ENCODE measurements at places on chromosomes 11 and 22.

DNA sequence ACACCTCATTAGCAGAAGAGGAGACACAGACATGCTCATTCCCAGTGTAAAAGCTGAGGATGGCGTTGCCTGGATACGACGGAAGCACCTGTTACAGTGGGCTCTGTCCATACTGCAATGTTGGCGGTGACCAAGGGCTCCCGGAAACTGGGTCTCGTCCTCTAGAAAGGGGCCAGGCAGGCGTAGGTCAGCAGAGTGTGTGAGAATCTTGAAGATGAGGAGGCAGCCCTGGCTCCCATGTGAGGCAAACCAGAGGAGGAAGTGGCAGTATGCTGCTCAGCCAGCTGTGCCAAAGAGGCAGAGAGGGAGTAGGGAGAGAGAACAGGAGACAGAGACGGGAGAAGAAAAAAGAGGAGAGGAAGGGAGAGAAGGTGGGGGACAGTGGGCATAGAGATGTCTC, 10.3 kb downstream of the LTO1 start:
- DNase-seq, result no peak

- peak; percentile 5 for DNase-seq
Observed at GRCh38 chr11:73716153-73717056, 44.5 kb downstream of the RAB6A start.

DNA sequence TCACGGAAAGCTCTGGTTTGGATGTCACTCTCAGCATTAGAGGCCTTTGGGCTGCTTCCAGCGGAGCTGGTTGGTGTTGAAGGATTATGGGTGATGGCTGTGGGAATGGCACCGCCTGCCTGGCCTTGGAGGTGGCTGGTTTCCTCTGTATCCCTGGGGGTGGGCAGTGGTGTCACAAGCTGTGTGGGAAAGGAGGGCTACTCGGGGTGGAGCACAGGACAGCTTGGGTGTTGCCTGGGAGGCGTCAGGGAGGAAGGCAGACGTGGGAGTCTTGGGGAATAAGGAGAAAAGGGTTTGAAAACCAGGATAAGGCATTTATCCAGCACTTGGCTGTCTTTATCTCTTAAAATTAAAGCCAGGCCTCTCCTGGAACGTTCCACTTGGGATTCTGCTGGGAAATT, 71.8 kb downstream of the ADAMTS15 start:
- no peak for DNase-seq

DNA sequence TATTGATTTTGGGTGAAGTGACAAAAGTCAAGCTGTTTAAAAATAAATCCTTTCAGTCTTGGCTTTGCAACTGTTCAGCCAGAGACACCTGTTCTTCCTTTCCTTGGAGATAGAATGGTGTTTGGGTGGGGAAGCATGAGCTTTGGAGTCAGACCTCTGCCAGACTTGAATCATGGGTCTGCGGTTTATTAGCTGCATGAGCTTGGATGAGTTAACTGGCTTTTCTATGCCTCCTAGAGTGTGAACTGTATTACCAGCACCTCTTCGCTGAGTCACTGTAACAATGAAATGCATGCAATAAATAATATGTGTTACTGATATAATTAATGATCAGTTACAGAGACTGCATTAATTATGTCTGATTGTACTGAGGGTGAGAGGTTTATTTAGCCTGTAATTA, 13.5 kb upstream of the MYEOV start:
- no peak for DNase-seq

DNA sequence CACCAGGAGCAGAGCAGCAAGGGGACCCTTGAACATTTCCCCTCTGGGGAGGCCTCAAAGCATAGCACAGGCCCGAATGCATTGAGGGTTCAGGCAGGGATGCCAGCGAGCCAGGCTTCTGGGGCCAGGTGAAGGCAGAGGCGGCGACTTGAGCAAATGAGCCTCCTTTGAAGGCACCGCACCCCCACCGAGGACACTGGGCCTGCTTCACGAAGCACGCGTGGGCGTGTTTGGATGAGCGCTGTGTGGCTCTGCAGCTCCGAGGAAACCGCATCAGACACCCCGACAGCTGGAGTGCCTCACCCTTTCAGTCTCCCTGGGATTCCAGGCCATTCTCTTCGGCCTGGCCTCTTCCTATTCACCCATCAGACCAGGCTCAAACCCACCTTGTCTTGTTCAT, 301.8 kb downstream of the NTM start:
- no peak for DNase-seq

- DNase-seq, result no peak
Observed at GRCh38 chr11:134474942-134475341, 62.9 kb upstream of the B3GAT1 start.

DNA sequence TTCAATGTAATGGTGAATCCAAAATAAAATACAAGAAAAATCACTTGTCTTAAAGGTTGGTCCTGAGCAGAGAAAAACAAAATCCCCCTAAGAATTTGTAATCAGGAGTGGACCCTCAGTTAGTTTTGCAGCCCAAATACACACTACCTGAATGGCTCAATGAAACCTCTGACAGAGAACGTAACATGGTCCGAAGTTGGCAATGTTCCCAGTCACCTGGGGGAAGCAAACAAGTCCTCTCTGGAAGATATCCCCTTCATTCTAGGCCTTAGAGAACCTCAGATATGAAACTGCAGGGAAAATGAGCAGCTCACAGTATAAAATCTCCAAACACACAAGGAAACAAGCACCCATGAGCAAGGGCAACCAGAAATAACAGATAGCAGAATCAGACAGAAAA, 58.2 kb downstream of the MORC2 start:
- DNase-seq, result no peak

DNA sequence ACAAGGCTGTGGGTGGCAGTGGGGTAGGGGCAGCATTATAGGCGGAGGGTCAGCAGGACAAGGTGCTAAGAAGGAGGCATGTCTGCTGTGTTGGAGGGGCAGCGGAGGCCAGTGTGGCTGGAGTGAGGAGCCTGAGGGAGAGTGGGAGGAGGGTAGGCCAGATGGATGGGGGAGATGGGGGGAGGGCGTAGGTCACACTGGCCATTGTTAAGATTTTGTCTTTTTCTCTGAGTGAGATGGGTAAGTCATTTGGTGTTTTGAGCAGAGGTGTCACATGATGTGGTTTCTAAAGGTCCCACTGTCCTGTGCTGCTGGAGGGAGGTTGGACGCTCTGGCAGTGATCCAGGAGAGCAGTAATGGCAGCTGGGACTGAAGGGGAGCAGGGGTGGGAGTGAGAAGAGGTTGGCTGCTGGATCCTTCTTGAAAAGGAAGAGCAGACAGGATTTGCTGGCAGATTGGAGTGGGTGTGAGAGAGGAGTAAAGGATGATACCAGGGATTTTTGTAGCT, 9.8 kb downstream of the PPP6R3 start:
- DNase-seq, result no peak

- DNase-seq, result no peak
Observed at GRCh38 chr22:49576241-49577141, 251.2 kb downstream of the BRD1 start.

GRCh38 chr11:19447150-19447566, 206.4 kb upstream of the E2F8 start:
- DNase-seq, result peak; percentile 80

- DNase-seq, result no peak
Observed at GRCh38 chr11:57597916-57598830, 688 bp downstream of the SERPING1 start.

GRCh38 chr11:112631333-112631732, 329.9 kb upstream of the NCAM1 start:
- no peak for DNase-seq

GRCh38 chr11:14370496-14370895, 11.5 kb upstream of the RRAS2 start:
- DNase-seq, result no peak

GRCh38 chr22:48353116-48353947, 1474.3 kb downstream of the BRD1 start:
- no peak for DNase-seq

GRCh38 chr22:31295831-31296657, 3.8 kb upstream of the PIK3IP1 start:
- DNase-seq, result no peak

DNA sequence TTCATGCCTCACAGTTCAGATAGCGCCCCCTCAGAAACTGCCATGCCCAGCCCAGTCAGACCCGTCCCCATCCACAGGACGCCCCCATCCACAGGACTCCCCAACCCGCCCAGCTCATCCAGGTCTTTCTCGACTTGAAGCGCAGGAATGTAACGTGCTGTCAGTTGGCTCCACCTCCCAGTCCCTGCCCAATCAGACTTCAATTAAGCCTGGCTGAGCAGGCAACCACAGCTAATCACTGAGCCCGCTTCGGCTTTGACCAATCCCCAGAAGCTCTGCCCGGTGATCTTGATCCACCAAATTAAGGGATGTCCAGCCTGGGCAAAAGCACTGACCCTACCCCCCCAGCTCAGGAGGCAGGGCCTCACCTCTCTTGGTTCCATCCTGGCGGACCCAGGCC, 10.5 kb upstream of the MFNG start:
- no peak for DNase-seq

DNA sequence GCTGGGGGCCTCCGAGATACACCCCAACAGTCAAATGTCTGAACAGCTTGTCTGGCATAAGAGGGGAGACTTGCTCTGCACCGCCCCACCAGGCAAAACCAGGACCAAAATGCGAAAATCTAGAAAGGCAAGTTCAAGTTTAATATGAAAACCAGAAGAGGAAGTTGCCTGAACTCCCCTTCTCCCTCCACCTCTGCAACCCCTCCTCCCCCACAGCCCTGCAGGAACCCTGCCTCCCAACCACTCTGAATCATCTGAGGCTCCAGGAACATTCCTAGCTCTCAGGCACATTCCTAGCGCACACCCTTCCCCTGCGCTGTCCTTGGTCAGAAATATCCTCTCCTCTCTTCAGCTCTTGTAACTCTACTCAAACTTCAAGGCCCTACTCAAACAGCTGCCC, 36.7 kb downstream of the ISX start:
- no peak for DNase-seq

DNA sequence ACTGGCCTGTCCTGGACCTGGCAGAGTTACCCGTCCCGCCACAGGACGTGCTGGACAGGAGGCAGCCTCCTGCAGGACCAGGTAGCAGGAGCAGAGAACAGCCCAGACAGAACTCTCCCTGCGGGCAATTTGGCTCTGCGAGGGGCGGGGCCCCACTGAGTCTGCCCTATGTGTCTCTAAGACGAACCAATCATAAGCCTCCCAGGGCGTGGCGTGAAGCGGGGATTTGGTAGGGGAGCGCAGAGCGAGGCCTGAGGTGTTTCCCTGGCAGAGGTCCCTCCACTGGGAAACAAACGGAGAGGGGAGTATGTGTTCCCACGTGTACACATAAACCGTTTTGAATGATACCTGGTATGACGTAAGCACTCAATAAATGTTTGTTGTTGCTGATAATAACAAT, 7.4 kb downstream of the CD82 start:
- no peak for DNase-seq

GRCh38 chr11:71183878-71184277, 68.5 kb downstream of the SHANK2 start:
- DNase-seq, result no peak

DNA sequence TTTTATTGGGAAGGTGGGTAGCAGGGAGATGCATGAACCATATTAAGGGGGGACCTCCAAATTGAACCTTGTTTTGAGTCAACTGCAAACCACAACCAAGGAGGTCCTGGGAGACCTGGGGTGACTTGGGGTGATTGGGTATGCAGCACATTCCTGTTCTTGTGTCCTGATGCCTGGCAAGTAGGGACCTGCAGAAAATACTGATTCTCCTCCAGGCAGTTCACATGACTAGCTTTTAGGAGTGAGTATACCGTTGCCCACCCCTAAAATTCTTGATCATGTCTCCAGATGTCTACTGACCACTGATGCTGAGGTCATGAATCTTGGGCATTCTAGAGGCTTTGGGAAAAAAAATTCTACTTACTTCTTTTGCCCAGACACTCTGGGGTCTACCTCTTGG, 6.3 kb downstream of the EHF start:
- no peak for DNase-seq

DNA sequence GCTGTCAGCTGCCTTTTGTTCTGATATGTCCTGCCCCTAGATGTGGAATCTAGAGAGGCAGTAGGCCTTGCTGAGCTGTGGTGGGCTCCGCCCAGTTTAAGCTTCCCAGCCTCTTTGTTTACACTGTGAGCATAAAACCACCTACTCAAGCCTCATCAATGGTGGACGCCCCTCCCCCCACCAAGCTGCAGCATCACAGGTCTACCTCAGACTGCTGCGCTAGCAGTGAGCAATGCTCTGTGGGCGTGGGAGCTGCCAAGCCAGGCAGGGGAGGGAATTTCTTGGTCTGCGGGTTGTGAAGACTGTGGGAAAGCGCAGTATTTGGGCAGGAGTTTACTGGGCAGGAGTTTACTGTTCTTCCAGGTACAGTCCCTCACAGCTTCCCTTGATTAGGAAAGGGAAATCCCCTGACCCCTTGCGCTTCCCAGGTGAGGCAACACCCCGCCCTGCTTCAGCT, 98.5 kb downstream of the SMCO4 start:
- DNase-seq, result no peak

DNA sequence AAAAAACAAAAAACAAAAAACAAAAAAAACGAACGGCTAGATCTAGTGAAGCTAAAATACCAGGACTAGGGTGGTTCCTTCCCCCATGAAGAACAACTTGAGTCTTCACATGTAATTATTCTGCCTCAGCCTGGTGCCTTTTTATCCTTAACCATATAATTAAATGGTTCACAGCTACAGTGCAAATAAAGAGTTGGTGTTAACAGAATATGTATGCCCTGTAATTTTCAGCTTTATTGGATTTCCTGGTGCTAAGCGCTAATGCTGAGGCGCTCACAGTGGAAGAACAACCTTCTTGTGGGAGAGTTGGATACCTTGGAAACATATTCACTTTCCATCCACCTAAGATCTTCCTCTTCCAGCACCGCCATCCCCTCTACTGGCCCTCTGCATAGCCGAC, 158.5 kb upstream of the SORL1-AS1 start:
- DNase-seq, result no peak

GRCh38 chr11:94089341-94089740, 39.3 kb upstream of the PANX1 start:
- no peak for DNase-seq

GRCh38 chr11:44634401-44635281, 69.2 kb downstream of the CD82 start:
- DNase-seq, result no peak

- DNase-seq, result no peak
Observed at GRCh38 chr11:14977101-14977880, 5.1 kb upstream of the CALCA start.

- DNase-seq, result peak; percentile 97
Observed at GRCh38 chr11:61816736-61817455, at the start of gene FADS1. Gene FADS1, minus strand, starts transcription at chr11:61817003. Its CDS starts 74 bp downstream, at chr11:61816929.

- DNase-seq, result no peak
Observed at GRCh38 chr11:10481560-10482349, 26.7 kb downstream of the AMPD3 start.

DNA sequence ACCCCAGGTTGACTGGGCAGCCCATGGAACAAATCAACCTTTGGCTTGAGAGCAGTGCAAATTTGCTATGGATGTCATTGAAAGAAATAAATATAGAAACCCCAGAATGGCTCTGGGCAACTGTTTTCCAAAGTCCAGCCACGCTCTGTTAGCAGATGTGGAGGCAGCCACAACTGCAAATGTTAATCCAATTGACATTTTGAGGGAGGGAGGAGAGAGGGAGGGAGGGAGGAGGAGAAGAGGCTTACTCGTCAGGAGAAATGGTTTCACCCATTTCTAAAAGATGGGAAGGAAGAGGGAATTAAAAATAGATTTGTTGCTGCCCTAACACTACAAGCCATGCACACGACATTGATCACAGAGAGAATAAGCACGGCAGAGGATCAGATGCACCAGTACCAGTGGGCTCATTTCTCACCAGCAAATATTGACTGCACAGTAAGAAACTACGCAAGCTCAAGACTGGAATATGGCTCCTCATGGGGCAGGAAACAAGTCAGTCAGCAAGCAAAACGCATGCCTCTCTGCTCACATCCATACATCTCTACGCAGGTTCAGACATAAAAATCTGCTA, 229.1 kb downstream of the LARGE1 start:
- no peak for DNase-seq

GRCh38 chr11:66718320-66718971, 10.6 kb downstream of the SPTBN2 start:
- no peak for DNase-seq
